ENCODE measurements at places on chromosomes 4 and X.

DNA sequence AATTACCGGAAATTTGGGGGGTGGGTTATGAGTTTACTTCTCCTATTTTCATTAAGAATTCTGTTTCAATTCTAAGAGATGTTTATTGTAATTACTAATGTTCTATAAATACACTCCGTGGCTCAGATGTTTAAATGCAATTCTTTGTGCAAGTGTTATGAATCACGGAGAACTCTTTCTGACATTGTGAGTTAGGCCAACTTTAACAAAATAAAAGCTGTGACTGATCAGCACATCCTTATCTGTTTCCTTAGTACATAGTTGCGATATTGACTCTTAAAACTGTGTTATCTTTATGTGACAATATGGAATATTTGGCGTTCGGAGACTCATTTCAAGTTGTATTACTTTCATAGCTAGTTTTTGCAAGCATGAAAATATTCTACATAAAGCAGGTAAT lies 902 bp downstream of the KLHL4 start:
- no peak for DNase-seq

- DNase-seq = peak; percentile 53
These were observed 300.4 kb downstream of the LDB2 start for GRCh38 chr4:16597845-16598596.

GRCh38 chr4:5801696-5802095 lies 90.7 kb downstream of the EVC start:
- DNase-seq = no peak

DNA sequence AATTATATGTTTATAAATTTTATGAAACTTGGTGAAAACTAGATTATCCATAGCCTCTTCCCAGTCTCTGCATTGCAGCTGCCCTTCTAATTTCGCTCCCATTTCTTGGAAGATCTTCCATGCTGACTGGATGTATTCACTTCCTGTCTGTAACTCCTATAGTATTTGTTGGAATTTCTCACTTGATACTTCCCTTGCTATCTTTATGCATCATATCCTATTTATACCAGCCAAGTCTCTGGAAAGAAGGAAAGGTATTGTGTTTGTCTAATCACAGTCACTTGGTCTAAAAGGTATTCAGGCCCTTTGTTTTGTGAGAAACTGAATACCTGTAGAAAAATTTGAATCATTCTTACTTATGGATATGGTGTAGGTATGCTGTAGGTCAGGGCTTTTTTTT lies 870.9 kb upstream of the FRG1 start:
- DNase-seq = no peak

GRCh38 chr4:71156616-71157015 lies 163.2 kb downstream of the DCK start:
- no peak for DNase-seq

DNA sequence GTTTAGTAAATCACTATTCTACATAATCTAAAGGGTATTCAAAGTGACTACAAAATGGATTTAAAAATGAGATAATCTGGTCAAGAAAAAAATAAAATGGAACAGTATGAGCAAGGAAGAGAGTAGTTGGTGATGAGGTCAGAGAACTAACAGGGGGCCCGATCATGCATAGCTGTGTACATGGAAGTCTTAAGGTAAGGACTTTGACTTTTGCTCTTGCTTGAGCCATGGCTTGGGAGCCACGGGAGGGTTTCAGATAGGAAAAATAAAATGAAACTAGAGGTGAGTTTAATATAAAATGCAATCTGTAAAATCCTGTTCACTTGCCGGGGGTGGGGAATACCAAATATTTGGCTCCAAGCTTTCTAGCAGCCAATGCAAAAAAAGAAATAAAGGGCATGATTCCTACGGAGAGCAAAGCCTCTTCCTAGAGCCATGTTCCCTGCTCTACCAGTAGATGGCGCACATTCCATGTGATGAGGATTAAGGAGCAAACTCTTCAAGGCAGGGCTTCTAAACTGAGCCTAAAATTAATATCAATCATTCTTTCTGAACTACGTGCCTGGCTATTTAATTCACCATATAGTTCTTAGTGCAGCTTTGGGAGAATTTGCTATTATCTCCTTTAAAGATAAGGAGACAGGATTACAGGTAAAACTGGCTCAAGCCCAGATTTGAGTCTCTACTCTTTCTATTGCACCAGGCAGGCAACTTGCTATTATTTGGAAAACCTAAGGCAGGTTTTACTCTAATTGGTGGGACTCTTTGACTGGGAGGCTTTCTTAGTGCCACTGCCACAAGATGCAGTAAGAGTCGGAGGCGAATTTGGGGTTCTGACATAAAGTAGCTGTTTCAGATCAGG lies 6.8 kb upstream of the CLCN5 start:
- DNase-seq = peak; percentile 47

DNA sequence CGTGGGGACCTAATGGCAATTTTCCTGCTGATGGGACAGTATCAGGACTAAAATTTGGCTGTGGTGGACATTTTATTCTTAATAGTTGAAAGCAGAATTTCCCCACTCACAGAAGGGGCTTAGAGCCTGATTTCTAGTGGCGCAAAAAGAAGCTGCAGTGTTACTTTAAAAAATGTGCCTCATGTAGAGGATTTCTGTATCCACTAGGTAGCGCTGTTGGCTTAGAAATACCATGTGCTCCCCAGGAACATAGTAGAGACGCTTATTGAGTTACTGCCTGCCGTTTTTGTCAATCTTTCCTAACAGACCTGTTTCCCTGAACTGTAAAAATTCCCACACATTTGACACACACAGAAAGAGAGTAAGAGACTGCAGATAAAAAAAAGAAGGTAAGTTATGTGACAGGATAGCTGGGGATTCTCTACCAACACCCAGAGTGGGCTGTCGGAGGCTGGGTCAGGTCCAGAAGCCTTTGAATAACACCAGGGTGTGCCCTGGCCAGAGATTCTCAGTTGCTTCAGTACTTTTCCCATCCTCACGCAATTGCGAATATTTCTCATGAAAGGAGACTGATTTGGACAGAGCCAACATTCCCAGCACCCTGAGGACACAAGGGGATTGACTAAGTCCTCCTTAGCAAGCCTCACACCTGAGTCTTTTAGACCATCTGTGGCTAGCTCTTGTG lies 88.4 kb downstream of the ZXDA start:
- peak; percentile 15 for DNase-seq

- no peak for DNase-seq
These were observed 127.9 kb upstream of the LIMCH1 start for GRCh38 chr4:41410049-41410448.

GRCh38 chr4:150817804-150818528 lies 197.1 kb downstream of the LRBA start:
- DNase-seq = no peak

DNA sequence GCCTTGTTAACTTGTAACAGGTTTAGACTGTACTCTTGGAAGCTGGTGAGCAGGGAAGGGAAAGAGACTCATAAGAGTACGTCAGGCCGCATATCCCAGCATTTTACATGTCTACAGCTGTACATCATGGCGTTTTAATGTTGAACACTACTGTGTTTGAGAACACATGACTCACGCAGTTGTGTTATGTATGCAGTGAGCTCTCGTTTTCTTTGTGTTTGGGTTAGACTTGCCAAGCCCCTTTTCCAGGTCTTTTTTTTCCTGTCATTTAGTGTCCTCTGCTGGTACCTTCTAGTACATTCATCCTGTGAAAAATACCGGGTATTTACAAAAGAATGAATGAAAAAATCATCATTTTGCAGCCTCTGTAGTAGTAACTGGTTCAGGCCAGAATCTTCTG lies 35.3 kb downstream of the SMS start:
- no peak for DNase-seq

GRCh38 chr4:160034501-160034900 lies 931.6 kb downstream of the RAPGEF2 start:
- no peak for DNase-seq

- DNase-seq = no peak
These were observed 96.5 kb downstream of the SYTL5 start for GRCh38 chrX:38102875-38103274.

DNA sequence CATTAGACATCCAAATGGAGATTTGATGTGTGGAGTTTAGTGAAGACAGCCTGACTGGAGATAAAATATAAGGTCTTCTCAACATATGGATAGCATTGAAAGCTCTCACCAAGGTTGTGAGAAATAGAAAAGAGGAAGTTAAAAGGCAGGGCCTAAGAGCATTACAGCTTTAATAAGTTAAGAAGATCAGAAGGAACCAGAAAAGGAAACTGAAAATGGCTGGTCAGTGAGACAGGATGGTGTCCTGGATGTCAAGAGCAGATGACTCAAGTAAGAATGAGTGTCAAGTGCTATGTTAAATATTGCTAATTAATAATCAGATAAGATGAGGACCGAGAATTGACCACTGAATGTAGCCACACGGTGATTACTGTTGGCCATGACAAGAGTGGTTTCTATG lies 642.9 kb downstream of the STPG2 start:
- DNase-seq = no peak

- no peak for DNase-seq
These were observed 201.3 kb upstream of the CPEB2 start for GRCh38 chr4:14800977-14801376.

- no peak for DNase-seq
These were observed 291.7 kb downstream of the EVC2 start for GRCh38 chr4:5416637-5417036.

DNA sequence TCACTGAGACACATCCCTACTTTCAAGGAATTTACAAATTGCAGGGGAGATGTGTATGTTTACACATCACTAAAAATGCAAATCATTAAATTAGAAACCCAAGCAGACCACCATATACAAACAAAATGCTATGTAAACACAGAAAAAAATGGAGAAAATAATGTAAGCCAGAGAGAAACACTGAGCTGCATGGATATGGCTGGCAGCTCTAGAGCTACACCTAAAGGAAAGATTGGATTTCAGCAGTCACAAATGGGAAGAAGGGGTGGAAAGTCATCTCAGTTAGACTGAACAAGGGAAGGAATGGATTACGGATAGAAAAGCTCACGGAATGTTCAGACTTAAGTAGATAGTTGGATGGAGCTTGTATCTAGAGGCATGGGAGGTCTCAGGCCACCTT lies 186.3 kb downstream of the MOSPD2 start:
- DNase-seq = peak; percentile 9

- no peak for DNase-seq
These were observed 146.3 kb downstream of the GRIA3 start for GRCh38 chrX:123330229-123330942.

DNA sequence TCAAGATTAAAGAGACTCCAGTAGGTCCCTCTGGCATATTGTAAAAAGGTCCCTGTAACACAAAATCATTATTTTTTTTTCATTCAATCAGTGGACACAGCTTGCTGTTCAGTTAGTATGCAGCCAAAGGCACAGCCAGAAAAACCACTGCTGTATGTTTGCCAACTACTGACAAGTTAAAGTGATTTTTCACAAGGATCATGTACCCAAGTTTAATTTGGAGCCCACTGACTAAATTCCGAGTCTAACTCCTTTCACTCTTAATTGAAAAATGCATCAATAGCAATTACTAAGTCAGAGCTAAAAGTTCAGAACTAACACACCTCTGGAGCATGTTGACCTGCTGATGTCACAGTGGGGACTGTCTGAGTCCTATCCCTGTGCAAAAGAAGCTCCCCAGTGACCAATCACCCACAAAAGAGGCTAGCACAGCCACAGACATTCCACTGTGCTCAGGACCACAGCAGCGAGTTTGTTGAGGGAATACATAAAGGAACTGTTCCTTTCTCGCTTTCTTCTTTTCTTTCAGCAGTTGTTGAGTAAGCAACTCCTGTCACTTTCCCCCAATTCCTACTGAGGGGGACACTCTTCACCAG lies 60.4 kb downstream of the STX18 start:
- DNase-seq = no peak

- no peak for DNase-seq
These were observed 70.2 kb downstream of the CXXC4 start for GRCh38 chr4:104424475-104424941.

- DNase-seq = no peak
These were observed 66.5 kb downstream of the AR start for GRCh38 chrX:67610282-67610681.

GRCh38 chr4:61200916-61201526 lies 895 bp downstream of the ADGRL3 start:
- DNase-seq = peak; percentile 75

GRCh38 chr4:80726471-80726870 lies 304.0 kb upstream of the BMP3 start:
- DNase-seq = no peak

DNA sequence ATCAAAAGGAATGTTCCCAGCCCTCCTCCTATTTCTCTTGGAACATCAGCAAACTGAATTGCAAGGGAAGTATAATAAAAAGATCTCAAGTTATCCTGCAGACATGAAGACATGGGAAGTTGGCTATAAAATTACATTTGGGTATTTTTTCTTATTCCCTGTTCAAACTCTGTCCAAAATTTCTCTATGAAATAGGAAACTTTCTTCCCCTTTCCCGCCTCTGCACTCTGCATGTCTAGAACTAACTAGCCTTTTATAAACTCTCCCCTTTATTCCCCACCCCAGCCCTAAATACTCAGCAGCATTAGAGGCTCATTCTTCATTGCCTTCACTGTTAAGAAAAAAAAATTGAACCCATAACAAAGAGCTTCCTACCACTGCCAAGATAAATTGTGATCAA lies 126.7 kb upstream of the EDNRA start:
- DNase-seq = peak; percentile 54

- no peak for DNase-seq
These were observed 7.8 kb downstream of the RBM47 start for GRCh38 chr4:40621592-40622512.
